ENCODE measurements at places on chromosomes 2 and 18.

DNA sequence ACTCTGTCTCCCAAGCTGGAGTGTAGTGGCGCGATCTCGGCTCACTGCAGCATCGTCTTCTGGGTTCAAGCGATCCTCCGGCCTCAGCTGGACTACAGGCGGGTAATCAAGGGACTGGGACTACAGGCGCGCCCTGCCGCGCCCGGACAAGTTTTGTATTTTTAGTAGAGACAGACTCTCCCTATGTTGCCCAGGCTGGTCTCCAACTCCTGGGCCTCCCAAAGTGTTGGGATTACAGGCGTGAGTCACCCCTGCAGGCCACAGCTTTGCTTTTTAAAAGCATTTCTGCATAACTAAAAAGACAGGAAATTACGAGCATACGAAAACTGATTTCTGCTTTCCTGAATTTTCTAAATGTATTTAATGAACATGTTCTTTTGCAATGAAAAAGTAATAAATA lies 916 bp upstream of the OSBPL1A start:
- DNase-seq: no peak

DNA sequence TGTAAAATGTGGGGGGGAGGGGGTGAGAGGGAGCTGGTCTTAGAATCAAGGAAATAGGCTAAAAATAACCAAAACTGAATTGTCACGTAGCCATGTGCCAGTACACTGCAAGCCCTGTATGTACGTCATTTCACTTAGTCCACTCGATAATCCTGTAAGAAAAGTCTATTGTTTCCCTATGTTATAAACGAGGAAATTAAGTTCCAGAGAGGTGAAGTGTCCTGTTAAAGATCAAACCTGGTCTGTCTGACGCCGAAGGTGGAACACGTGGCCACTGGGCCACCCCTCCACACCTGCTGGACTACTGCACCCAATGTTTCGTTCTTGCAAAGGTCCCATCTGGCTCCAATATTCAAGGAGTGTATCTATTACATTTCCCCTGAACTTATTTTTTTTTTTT lies 29.6 kb downstream of the TFCP2L1 start:
- DNase-seq: peak; percentile 23

DNA sequence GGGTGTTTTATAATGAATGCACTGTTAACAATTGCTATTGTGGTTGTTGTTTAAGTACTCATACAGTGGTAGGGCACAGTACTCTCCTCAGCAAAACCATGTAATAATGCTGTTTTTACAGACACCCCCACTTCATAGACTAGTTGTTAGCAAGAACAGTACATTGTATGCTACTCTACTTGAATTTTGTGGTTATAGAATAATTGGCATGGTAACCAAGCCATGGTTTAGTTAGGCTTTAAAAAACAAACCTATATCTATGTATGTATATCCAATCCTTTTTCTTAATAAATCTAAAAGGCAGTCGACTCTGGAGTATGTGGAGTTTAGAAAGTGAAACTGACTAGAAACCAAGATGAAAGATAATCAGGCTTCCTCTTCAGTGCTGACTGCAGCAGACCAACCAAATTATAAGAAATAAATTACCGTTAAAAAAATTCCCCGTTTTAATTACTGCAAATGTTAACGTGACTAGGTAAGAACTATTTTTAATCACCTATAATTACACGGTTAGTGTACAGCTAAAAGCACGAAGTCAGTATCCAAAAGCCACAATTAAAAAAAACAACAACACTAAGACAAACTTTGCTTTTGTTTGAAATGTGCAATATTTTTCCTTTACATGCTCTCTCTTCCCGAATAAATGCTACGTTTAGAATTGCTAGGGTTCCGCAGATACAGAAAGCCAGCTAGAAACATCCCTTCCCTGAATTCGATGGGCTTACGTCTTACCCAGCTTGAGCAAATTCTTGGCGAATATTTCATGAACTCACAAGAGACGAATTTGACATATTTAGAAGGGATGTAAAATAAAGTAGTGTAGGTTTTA lies 113.3 kb upstream of the SERTAD2 start:
- DNase-seq: no peak

DNA sequence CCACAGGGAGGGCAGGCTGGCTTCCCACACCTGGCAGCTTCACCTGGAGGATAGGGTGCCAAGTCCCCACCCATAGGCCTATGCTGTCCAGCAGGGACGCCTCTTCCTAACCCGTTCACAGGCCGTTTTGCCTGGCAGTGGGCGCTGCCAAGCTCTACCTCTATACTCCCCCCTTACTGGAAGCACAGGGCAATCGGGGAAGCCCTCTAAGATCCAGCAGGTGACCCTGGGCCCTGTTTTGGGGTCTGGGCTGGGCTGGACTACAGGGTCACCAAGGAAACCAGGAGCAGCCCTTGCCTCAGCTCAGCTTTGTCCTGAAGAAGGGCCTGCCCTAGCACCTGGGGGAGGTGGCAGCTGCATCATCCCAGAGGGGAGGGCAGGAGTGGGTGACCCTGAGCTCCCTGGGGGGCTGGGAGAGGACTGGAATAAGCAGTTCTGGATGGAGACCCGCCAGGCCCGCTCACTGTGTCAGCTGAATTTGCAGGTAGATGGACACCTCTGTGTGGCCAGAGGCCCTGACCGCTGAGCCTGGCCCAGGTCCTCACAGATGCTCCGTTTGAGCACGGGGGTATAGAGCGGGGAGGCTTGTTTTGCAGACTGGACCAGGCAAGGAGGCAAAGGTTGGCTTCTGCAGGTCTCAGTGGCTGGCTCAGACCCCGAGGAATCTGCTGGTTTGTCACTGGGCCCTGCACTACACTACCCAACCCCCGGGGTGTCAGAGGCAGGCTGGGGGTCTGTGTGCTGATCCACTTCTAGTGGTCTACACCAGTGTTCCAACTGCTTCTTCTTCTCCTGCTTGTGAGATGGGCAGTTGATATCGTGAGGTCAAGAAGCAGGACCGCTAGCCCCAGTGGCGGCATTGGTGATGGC lies 163.1 kb downstream of the ASB1 start:
- DNase-seq: no peak

DNA sequence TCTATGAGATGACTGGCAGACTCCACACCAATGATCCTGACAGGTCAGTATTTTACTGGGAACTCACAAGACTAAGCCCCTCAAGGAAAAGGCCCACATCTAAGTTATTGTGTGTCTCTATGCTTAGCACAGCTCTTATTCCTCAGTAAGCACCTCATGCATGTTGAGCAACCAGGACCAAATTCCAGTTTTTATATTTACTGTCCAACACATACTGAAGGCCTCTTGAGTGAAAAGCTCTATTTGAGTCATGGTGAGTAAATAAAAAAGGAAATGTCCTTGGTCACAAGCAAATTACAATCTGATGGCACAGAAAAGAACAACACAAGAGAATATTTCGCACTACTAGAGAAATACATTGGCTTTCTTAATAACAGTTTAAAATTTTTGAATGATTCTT lies 87.9 kb upstream of the ETAA1 start:
- DNase-seq: no peak

- DNase-seq: no peak
Measured at GRCh38 chr2:126535408-126535807, 120.5 kb upstream of the GYPC start.

DNA sequence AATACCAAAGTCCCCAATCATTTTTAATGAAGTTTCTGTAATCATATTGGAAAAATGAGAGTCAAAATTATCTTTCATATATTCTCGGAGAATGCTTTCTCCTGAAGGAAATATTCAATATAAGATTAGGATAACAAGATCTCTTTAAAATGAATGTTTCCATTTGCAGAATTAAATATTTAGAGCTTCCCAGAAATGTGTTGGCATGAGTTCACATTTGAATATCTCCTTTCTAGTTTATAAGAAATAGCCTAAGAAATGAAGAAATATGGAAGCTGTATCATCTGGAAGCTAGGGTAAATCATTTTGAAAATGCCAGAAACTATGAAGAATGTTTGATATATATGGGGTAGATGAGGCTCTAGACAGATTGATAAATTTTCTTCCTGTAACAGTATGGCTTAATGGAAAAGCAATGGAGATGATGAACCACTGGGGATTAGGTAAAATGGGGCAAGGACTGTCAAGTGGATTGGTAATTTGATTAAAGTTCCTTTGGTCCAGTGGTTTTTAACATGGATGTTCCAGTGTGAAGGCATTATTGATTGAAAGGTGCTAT lies 184.6 kb upstream of the ZNF804A start:
- DNase-seq: no peak

GRCh38 chr18:14221689-14222088 lies 89.5 kb upstream of the ZNF519 start:
- DNase-seq: no peak

Measured in NCI-H2107 (cell line).